ENCODE measurements at places on chromosomes 13 and 19.

- DNase-seq, result no peak
These were observed 134.5 kb downstream of the TBC1D4 start for GRCh38 chr13:75347457-75347856.

DNA sequence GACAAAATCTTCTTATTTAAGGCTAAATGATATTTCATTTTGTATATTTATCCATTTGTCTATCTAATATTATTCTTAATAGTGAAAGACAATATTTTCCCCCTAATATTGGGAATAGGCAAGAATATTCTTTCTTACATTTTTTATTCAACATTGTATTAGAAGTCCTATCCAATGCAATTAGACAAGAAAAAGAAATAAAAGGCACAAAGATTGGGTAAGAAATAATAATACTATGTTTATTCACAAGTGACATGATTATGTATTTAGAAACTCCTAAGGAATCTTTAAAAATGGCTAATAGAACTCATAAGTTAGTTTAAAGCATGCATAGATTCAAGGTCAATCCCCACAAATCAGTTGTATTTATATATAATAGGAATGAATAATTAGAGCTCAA, 11.3 kb upstream of the CRYL1 start:
- no peak for DNase-seq

GRCh38 chr19:1136201-1136600, 32.4 kb downstream of the GPX4 start:
- DNase-seq, result no peak

DNA sequence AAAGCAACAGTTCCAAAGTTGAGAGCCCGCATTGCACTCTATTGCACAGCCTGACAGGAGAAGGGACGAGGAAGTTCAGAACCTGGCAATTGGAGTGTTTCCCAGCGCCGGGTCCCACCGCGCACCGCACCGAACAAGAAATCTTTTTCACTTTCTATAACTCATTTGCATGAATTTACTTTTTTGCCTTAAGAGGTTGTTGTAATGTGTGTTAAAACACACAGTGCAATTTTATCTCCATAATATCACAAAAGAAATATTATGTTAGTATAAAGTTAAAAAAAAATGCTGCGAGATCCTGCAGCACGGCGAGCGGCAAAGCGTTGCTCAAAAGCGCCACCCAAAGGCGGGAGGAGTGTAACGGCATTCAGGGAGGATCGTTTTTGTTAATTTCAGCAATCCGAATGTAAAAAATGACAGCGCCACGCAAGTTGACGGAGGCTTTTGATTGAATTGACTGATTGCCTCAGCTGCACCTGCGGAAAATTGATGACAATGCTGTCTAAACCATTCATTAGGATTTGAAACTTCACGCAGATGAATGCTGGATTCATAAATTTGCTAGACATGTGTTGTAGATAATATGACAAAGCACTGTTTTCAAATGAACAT, 303.6 kb upstream of the ZNF507 start:
- DNase-seq, result no peak

DNA sequence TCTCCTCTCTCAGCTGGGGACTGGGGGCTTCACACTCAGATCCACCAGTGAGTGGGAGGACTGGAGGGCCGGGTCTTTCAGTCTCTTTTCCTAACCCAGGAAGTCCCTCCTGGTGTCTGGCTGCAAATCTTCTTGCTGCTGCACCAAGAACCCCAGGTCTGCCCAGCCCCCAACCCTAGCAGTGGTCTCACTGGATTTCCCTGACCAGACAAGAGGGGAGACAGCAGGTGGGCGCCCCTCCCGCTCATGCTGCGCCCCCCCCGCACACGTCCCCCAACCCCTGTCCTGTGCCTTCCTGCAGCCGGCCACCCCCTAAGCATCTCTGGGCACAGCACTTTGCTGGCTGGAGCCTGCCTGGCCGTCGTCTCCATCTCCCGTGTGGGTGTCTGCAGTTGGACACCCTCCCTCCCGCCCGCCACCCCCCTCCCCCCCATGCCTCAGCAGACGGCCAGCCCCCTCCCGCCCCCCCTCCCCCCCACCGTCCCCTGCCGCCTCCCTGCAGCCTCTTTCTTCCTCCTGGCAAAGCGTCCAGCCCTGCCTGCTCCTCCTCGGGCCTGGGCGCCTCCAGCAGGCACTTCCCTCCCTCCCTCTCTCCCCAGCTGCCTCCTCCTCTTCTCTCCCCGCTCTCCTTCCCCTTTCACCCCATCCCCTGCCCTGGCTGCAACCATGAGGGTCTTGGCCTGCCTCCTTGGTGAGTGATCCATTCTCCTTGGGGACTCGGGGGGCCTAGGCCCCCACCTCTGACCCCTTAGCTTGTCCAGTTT, at the start of gene SSC5D:
Gene SSC5D, plus strand, starts transcription at position 513 of the 764 bp plus-strand sequence. Its CDS starts 154 bp downstream, at position 667.
- DNase-seq, result no peak

DNA sequence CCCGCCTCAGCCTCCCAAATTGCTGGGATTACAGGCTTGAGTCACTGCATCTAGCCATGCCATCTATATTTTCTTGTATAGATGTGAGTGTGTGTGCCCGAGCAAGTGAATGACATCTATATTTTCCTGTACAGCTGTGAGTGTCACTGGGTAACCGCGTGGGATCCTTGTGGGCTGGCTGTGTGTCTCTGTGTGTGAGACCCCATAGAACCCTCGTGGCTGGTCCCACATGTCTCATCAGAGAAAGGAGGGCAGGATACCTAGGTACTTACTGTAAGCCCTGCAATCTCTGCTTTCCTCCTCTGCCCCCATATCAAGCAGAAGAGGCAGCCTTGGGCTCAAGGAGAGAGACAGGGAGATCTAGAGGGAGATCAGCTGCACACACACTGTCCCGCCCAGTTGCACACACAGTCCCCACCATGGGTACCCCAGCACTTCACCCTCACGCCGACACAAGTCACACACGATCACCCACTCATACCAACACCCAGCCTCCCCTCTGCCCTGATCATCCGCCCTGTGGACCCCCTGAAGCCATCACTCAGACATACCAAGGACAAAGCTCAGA, 655 bp downstream of the DENND1C start:
- DNase-seq, result peak; percentile 31

- no peak for DNase-seq
These were observed 313.5 kb downstream of the KLF12 start for GRCh38 chr13:73820688-73821087.

DNA sequence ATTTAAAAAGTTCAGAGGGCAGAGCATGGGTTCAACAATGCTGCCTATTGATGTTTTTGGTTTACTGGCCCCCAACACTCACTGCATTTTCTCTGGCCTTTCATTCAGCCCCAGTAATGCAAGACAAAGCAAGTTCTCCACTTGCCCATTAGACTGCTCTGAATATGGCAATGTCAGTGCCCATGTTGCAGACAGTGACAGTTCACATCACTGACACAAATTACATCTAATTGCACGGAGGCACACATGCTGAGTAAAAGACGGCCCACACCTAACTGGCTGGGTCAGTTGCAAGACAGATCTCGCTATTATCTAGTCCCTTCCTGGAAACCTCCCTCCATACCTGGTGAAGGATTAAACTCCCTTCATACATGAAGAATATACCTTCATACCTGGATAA, 54.0 kb downstream of the ENOX1 start:
- DNase-seq, result no peak

DNA sequence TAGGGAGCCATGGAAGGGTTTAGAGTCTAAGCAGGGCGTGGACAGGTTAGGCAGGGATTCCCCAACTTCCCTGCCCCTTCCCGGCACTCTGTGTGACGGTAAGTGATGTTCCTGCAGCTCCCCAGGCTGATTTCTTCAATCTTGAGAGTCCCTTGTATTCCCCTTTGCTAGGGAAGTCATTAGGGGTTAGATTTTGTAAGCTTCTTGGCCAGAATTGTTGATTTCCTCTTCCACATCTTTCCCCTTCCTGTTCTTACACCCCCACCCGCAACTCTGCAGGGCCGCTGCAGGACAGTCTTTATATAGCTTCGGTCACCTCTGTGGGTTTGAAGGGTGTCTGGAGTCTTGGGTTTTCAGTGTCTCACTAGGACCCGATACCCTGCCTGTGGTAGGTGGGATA, 10.6 kb upstream of the ADGRE1 start:
- DNase-seq, result no peak

GRCh38 chr13:95679722-95680121, 2.8 kb downstream of the DNAJC3 start:
- DNase-seq, result no peak

- peak; percentile 35 for DNase-seq
These were observed 6.4 kb upstream of the NFIC start for GRCh38 chr19:3359919-3360420.

- DNase-seq, result no peak
These were observed 64.6 kb upstream of the MYCBP2 start for GRCh38 chr13:77391475-77391874.

GRCh38 chr13:78121459-78122348, 203.1 kb upstream of the EDNRB start:
- DNase-seq, result peak; percentile 46

- no peak for DNase-seq
These were observed 28.7 kb downstream of the CAPN12 start for GRCh38 chr19:38715555-38715954.

DNA sequence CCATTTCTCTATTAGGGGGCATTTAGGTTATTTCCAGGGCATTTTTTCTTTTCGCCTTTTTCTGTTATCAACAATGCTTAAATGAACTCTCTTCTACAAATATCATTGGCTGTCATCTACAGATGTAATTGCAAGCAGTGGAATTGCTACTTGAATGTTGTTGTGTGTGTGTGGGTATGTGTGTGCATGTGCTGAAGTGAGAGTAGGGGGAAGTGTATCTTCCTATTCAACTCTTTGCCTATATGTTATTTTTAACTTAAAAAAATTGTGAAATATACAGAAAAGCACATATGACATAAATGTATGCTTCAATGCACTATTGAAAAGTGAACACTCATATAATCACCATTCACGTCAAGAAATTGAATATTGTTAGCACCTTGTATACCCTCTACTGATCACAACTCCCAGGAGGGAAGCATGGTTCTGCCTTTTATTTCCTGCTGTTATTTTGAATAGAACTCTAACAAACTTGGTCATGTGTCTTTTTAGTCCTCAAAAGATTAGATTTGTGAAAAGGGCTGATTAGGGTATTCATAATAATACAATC, 24.7 kb downstream of the WDFY2 start:
- no peak for DNase-seq

DNA sequence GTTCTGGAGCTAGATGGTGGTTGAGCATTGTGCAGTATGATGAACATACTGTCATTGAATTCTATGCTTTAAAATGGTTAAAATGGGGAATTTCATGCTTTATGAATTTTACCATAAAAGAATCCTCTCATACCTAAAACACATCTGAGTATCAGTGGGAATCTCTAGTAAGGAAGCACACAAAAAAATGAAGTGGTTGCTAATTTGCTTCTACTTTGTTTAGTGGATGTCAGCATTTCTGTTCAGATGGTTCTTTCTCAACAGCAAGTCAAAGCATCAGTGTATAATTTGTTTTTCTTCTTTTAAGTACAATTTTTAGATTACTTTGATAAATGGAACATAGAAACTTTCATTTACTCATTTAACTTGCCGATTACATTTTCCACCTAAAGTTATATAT, 52.1 kb upstream of the AKAP11 start:
- DNase-seq, result no peak

GRCh38 chr19:50838239-50838638, 4.9 kb upstream of the KLK15 start:
- no peak for DNase-seq

DNA sequence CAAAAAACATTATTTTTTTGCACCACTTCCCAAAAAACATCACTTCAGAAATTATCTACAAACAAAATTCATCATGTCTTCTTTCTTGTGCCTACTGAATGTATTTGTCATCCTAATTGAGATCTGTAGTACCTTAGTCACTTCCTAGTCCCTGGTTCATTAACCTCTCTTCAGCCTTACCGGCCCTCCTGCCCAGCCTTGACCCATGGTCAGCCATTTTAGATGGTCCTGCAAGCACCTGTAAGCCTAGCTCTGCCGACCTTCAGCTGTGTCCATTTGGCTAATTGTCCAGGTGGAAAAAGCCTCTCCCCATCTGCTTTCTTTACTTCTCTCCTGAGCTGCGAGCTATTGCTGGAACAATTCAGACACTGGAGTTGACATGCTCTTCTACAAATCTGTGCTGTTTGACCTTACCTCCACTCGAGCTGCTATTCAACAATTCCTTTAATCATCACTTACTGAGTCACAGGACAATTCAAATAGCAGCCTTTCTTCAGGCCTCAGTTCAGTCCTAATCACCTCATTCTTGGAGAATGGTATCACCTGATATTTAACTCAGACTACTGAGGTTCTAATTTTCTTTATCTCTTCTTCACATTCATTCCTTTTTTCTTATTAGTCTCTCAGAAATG, 882.5 kb downstream of the PCDH9 start:
- DNase-seq, result no peak

- peak; percentile 75 for DNase-seq
These were observed at the start of gene RGS9BP for GRCh38 chr19:32675720-32676185. TSS of gene RGS9BP (plus strand) at chr19:32675848. CDS start at chr19:32676264, 416 bp downstream.

DNA sequence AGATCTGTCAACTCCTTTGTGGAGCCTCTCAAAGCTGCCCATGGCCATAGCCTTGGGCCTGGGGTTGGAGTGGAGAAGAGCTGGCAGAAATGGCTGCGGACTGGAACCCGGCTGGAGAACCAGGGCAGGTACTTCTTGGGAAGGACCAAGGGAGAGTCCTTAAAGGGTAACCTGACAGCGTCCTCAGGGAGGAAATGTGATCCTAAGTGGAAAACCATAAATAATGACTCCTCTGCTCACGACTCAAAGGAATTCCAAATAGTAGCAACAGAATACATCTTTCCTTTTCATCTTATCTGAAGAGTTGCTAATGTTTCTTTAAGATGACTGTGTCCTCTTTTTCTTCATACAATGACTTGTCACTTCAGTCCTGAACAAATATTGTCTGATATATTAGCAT, 41.0 kb downstream of the RAP2A start:
- no peak for DNase-seq

- peak; percentile 60 for DNase-seq
These were observed 6.0 kb downstream of the STK24 start for GRCh38 chr13:98570929-98571372.

- no peak for DNase-seq
These were observed 3.4 kb downstream of the NUDT15 start for GRCh38 chr13:48040896-48041295.

DNA sequence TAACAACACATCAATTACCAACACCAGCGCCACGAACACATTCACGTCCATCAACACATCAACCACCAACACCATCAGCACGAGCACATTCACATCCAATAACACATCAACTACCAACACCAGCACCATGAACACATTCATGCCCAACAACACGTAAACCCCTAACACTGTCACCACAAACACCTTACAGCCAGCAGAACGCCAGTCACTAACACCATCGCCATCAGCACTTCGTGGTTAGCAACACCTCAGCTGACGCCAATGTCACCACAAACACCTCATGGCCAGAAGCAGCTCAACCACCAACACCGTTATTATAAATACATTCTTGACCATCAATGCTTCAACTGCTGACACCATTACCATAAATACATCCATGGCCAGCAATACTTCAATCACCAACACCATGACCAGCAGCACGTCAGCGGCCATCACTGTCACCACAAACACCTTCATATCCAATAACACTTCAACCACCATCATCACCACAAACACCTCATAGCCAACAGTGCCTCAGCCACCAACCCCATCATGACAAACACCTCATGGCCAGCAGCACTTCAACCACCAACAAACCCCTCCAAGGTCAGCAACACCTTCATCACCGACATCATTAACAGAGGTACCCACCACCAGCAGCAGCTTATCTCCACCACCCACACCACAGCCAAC, 9.4 kb downstream of the FCER2 start:
- peak; percentile 56 for DNase-seq

GRCh38 chr19:37563518-37563917, 31.1 kb downstream of the ZNF571 start:
- no peak for DNase-seq

- DNase-seq, result no peak
These were observed 3.2 kb downstream of the SYDE1 start for GRCh38 chr19:15110418-15110815.

GRCh38 chr13:66210677-66211076, 1019.5 kb downstream of the PCDH9 start:
- no peak for DNase-seq
